ENCODE measurements at places on chromosomes 6 and 20. TPM values are rescaled to one million over a fixed set of nuclear protein-coding genes. Genes with fewer than 3 reads are reported as not detected.
A peak's percentile ranks its signal among the peaks of the same experiment; 100 is the strongest.

LY6G5C gene
- polyA plus RNA-seq = 2.1 TPM

CCND3 gene
- 42.3 TPM for polyA plus RNA-seq

CPXM1 gene
- polyA plus RNA-seq = 90.9 TPM

TRIM10 gene
- polyA plus RNA-seq = 0.08 TPM

SLC17A3 gene
- polyA plus RNA-seq = not detected

CUL7 gene
- 19.1 TPM for polyA plus RNA-seq

CCDC167 gene
- polyA plus RNA-seq = 26.5 TPM

TREM2 gene
- 0.20 TPM for polyA plus RNA-seq

TCF21 gene
- polyA plus RNA-seq = 0.05 TPM

LHFPL5 gene
- polyA plus RNA-seq = 0.03 TPM

SYNJ2 gene
- polyA plus RNA-seq = 3.7 TPM

DNA sequence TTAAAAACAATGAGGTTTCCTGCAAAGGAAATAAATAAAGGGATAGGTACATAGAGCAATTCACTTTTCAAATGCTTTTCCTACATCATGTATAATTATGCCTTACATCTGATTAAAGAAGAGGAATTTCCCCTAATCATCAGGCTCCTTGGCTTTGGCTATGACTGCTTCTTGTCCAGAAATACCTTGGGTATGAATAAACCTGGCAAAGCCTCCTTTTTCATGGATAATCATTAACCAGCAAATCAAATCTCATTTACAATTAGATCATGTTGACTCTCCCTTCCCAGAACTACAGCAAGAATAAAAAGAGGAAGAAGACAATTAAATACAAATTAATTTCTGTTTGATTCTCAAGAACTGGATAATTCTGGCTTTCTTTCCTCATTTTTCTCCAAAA is 58.0 kb upstream of the CD2AP start:
- no peak overlapping the region for H3K4me3 ChIP-seq
- no peaks in the 10 kb centered on the region for H3K4me1 ChIP-seq

GRCh38 chr20:41098703-41099250 is 38.6 kb upstream of the PLCG1 start:
- H3K36me3 ChIP-seq = peaks cover 29% of the 10 kb centered on the region
- H3K27ac ChIP-seq = no peak overlapping the region
- DNase-seq = no peak
- H3K27me3 ChIP-seq = no peaks in the 10 kb centered on the region
- no peak overlapping the region for H3K4me3 ChIP-seq

DNA sequence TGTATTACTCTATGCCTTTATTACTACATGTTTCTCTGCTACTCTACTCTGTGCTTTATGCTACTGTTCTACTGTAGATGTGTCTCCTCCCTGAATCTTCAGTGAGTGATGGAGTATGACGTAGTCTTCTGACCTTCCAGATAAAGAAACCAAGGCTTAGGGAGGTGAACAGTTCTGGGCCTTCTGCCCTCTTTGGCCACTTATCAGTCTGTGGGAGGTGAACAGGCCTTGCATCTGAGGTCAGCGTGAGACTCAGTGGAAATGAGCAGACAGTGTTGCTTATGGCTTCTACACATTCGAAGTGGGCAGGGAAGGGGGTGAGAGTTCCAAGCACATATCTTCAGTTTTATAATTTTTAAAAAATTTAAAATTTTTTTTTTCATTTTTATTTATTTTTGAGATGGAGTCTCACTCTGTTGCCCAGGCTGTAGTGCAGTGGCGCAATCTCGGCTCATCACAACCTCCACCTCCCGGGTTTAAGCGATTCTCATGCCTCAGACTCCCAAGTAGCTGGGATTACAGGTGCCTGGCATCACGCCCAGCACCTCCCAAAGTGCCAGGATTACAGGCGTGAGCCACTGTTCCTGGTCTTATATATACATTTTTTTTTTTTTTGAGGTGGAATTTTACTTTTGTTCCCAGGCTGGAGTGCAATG is 24.2 kb downstream of the MYBL2 start:
- DNase-seq = no peak
- no peak overlapping the region for H3K27ac ChIP-seq
- no peak overlapping the region for H3K4me3 ChIP-seq
- H3K36me3 ChIP-seq = peaks cover 21% of the 10 kb centered on the region

DNA sequence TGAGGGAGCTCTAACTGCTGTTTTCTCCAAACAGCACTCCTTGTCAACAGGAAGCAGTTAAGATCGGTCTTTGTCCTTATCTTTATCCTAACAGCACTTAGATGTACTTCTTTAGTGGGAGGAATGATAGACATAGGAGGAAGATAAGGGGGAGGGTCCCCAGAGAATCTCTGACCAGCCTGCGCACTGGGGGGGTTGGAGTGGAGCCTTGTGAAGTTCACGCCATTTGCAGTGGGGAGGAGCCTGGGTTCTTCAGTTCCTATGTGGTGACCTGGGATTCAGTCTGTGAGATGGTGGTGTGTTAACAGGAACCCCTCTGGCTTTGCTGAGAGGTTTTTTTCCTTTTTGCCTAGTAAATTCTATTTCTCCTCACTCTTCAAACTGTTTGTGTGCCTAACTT is 18.1 kb upstream of the ASCC3 start:
- DNase-seq = no peak
- H3K36me3 ChIP-seq = no peaks in the 10 kb centered on the region
- H3K27me3 ChIP-seq = no peaks in the 10 kb centered on the region

- no peak overlapping the region for H3K4me3 ChIP-seq
- no peaks in the 10 kb centered on the region for H3K36me3 ChIP-seq
- H3K4me1 ChIP-seq = no peaks in the 10 kb centered on the region
- no peak for DNase-seq
- H3K27me3 ChIP-seq = no peaks in the 10 kb centered on the region
Observed at GRCh38 chr6:132179955-132180354, 221.3 kb downstream of the MOXD1 start.

DNA sequence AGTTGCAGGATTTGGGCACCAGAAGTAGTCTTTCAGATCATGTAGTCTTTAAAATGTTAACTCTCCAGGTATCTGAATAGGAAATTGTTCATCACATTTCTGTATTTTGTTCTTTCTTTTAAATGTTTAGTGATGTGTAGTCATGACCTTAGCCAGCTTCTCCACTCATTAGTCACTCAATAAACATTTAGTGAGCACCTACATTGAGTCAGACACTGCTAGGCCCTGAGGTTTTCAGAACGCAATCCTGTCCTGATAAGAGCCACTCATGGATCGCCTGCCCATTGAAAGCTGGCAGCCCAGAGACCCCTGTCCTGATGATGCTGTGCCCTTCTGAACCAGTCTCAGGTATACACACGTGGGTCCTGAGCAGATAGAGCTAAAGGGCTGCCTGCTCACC is 163.4 kb upstream of the HEY2 start:
- H3K27me3 ChIP-seq = no peaks in the 10 kb centered on the region
- no peak overlapping the region for H3K27ac ChIP-seq
- no peaks in the 10 kb centered on the region for H3K36me3 ChIP-seq
- H3K4me1 ChIP-seq = peaks cover 12% of the 10 kb centered on the region
- no peak overlapping the region for H3K4me3 ChIP-seq
- no peak for DNase-seq

DNA sequence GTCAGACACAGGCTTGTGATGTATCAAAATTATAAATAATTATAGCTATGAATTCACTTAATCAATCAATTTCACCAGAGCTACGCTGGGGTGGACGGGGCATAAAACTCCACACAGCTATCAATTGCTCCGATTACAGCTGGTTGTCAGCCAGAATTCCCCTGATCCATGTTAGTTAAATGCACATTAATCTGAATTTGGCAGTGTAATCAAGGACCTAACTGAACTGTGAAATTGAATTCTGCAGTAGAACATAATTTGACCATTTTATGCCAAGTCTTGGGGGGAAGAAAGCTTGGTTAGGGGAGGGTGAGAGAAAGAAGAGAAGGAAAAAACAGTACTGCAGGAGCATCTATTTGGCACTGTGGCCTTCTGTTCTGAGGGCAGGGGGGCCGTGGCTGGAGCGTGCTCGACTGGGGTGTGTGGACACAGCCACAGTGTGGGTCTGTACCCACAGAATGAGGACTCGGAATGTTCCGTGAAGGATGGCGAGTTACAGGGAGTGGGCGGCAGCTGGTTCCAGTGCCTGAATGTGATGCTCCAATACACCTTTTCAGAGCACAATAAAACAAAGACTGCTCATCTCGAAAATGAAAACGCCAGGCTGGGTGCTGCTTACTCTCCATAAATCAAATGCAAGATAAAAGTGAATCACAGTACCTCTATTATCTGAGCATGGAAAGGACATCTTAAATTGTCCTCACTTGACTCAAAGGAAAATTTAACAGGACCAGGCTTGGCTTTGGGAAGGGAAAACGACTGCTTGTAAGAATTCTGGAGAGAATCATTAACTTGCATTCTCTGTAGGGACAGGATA is 59.2 kb downstream of the LAMP5 start:
- H3K27me3 ChIP-seq = peaks cover 6% of the 10 kb centered on the region
- peak; percentile 53 for DNase-seq
- H3K4me3 ChIP-seq = no peak overlapping the region
- H3K27ac ChIP-seq = no peak overlapping the region

DNA sequence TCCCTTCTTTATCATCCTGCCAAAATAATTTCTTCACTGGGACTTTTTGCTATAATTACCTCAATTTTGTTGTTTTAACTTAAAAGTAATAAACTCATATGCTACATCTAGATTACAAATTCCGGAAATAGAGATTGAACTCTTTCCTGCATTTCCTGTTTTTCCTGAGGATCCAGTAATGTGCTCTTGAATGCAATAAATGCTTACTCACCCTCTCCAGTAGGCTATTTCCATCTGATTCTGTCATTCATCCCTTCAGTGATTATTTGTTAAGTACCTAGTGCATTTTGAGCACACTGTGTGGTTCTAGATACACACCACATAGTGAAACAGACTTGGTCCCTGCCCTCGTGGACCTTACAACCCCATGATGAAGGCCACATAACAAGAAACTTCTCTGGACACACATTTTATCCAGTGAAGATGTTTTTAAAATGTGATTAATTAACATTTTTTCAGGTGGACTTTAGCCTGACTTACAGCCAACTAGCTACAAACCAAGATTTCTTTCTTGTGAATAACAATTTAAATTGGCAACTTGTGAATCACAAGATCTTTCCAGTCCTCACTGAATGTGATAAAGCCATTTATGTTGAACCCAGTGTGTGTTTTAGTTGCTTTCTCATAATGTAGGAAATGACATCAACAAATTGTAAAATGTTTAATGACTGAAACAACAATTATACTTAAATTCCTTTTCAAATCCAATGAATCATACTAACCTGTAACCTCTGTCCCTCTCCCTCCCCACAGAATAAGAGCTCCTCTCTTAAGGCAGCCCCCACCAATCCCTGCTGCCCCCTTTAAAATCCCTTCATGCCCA is 272.3 kb downstream of the KHDC1L start:
- DNase-seq = no peak
- H3K27ac ChIP-seq = no peak overlapping the region
- no peaks in the 10 kb centered on the region for H3K4me1 ChIP-seq
- H3K27me3 ChIP-seq = no peaks in the 10 kb centered on the region
- no peak overlapping the region for H3K4me3 ChIP-seq
- H3K36me3 ChIP-seq = no peaks in the 10 kb centered on the region

DNA sequence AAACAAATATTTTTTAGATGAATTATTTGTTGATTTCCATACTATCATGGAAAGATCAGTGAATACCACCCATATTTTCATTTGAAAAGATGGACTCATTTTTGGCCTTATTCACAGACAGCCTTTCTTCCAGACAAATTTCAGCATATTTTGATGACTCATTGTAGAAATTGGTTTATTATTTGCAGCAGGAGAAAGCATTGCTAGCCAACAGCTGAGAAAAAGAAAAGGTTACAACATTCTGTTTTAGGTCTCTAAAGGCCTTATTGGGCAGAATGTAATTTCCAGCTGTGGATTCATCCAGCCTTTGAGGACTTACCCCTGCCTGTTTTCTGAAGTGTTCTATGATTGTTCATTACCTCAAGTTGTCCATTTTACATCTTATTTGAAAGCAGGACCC is 201.9 kb downstream of the PLCB4 start:
- H3K36me3 ChIP-seq = no peaks in the 10 kb centered on the region
- H3K27me3 ChIP-seq = no peaks in the 10 kb centered on the region
- DNase-seq = no peak
- H3K27ac ChIP-seq = no peak overlapping the region

DNA sequence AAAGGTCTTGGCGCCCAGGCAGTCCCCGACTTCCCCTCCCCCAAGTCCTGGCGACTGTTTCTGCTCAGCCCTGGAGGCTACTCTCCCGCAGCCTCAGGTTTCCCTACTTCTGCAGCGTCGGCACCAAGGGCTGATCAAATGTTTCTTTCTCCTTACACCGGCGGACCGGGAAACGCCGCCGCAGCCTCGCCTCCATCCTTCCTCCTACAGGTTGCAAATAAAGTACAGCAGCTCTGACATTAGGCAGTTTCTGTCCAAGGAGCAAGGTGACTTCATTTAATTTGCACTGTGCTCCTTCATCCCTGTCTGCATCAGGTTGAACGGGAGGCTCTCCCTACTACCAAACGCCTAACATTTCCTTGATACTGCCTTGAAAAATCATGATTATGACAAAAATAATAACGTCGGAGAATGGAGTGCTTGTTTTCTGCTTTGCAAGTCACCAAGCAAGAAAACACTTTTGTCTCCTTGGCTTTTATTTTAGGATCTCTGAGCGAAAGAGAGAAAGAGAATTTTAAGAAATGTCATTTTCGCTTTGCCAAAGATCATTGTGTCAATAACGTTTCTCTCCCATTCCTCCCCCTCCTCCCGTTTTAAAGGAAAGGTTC is 1.0 kb downstream of the CLIC5 start:
- peaks cover 7% of the 10 kb centered on the region for H3K4me1 ChIP-seq
- H3K4me3 ChIP-seq = peak overlapping the region; percentile 42
- H3K36me3 ChIP-seq = no peaks in the 10 kb centered on the region
- no peak overlapping the region for H3K27ac ChIP-seq
- H3K27me3 ChIP-seq = peaks cover 22% of the 10 kb centered on the region

DNA sequence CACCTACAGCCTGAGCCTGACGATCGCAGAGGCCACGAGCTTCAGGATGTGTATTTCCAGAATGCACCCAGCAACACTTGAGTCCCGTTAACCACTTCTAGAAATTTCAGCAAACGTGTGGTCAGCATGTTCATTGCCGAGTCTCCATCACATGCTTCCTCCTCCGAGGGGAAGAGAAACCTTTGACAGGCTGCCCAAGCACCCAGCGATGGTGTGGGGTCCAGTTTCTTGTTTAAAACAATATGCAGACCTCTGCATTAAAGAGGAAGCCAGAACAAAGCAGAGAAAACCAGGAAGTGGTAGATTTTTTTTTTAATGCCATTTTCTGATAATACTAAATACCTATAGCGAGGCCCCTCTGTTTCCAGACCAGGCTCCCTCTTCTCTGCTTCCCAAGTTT is 71.9 kb downstream of the GNAS-AS1 start:
- H3K27ac ChIP-seq = no peak overlapping the region
- no peak for DNase-seq

- no peak for DNase-seq
- no peak overlapping the region for H3K4me3 ChIP-seq
- H3K36me3 ChIP-seq = no peaks in the 10 kb centered on the region
- no peak overlapping the region for H3K27ac ChIP-seq
- H3K27me3 ChIP-seq = no peaks in the 10 kb centered on the region
Observed at GRCh38 chr6:80543598-80544222, 437.2 kb downstream of the BCKDHB start.
